ENCODE measurements at places on chromosomes 4 and X. TPM values are rescaled to one million over a fixed set of nuclear protein-coding genes. Genes with fewer than 3 reads are reported as not detected.

Gene GPR34
- 3.8 TPM for total RNA-seq

Gene HMX1
- 7.3 TPM for total RNA-seq

Gene CT45A5
- 6.2 TPM for total RNA-seq

Gene RTL5
- 25.6 TPM for total RNA-seq

Gene TEX13C
- total RNA-seq = 7.2 TPM

Gene CITED1
- total RNA-seq = 593 TPM

Gene MND1
- total RNA-seq = 8.3 TPM

Gene MAGEA2B
- 8.6 TPM for total RNA-seq

Gene GAB1
- 64.5 TPM for total RNA-seq

DNA sequence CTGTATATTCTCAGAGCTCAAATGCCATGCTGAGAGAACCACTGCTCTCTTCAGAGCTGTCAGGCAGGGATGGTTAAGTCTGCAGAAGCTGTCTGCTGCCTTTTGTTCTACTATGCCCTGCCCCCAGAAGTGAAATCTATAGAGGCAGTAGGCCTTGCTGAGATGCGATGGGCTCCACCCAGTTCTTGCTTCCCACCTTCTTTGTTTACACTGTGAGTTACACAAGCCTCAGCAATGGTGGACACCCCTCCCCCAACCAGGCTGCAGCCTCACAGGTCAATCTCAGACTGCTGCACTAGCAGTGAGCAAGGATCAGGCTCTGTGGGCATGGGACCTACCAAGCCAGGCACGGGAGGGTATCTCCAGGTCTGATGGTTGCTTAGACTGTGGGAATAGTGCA is 271.6 kb downstream of the CENPC start:
- DNase-seq = no peak

DNA sequence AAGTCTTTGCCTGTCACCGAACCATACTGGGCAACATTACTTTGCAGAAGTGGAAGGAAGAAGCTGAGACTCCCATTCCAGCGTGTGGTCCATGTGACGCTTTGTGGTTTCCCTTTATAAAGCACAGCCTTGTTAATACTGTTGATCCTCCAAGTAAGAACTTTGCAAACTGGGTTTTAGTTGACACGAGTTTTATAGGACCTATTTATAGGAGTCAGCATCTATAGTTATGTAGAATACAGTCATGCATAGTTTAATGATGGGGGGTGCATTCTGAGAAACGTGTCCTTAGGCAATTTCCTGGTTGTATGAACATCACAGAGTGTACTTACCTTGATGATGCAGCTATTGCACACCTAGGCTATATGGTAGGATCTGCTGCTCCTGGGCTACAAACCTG is 1879.4 kb upstream of the TENM3 start:
- no peak for DNase-seq

DNA sequence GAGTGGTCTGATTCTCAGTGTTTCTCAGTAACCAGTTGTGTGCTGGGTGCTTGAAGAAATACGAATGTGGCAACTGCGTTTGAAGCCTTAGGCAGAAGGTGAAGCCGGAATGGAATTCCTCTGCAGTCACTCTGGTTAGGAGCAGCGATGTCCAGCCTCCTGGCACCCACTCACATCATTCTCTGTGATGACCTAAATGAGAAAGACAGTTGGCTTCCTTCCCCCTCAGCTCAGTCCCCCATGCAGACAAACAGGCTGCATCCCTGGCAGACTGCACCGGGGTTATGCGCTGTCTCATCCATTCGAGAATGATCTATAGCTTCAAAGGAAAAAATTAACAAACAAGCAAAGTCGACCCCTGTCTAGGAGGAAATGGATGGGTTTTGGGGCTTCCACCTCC is 170.1 kb upstream of the SCML1 start:
- DNase-seq = peak; percentile 29

- DNase-seq = no peak
Measured at GRCh38 chrX:130321550-130321949, 18.2 kb upstream of the SLC25A14 start.

DNA sequence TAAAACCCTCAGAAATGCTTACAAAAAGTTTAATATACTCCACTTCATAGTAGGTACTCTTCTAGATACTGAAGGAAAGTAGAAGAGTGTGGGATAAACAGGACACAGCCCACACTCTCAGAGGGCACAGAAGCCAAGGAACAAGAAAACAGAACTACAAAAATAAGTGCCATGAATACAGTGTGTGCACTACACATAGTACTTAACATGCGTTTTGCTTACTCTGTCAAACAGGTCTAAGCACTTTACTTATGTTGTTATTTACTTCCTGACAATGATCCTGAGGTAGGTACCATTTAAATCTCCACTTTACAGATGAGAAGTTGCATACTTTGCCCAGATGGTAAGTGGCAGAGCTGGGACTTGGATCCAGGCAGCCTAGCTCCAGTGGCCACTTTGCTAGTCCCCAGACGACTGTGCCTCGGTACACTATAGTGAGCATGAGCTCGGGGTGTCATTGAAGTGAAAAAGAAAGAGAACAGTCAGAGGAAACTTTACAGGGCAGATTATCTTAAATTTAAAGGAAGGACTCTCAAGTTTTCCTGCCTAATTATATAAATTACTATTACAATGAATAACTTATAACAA is 120.3 kb downstream of the BANK1 start:
- no peak for DNase-seq

DNA sequence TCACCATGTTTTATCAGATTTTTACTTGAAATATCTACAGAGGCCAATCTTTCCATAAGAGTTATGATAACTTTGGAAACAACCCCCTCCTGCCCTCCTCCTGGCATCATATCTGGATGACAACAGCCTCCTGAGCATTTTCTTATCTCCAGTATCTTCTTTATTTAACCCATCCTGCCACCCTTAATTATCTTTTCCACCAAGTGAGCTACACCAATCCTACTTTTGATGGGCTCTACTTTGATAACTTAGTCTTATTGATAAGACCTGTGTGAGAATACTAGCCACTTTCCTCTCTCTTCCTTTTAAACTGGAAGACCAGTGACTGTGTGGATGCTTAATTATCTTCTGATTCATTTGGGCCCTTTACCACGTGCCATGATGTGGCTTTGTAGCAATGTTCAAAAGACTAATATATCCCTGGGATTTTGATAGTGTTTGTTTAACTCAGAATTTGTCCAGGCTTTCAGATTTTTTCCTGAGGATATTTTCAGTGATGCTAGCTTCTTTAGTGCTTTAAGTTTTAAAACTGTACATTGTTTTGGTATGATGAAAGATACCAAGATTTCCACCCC is 330.1 kb upstream of the GIMD1 start:
- no peak for DNase-seq

GRCh38 chr4:129335818-129336217 is 239.9 kb downstream of the C4orf33 start:
- DNase-seq = no peak

GRCh38 chrX:34909151-34909550 is 33.4 kb upstream of the FAM47B start:
- no peak for DNase-seq

DNA sequence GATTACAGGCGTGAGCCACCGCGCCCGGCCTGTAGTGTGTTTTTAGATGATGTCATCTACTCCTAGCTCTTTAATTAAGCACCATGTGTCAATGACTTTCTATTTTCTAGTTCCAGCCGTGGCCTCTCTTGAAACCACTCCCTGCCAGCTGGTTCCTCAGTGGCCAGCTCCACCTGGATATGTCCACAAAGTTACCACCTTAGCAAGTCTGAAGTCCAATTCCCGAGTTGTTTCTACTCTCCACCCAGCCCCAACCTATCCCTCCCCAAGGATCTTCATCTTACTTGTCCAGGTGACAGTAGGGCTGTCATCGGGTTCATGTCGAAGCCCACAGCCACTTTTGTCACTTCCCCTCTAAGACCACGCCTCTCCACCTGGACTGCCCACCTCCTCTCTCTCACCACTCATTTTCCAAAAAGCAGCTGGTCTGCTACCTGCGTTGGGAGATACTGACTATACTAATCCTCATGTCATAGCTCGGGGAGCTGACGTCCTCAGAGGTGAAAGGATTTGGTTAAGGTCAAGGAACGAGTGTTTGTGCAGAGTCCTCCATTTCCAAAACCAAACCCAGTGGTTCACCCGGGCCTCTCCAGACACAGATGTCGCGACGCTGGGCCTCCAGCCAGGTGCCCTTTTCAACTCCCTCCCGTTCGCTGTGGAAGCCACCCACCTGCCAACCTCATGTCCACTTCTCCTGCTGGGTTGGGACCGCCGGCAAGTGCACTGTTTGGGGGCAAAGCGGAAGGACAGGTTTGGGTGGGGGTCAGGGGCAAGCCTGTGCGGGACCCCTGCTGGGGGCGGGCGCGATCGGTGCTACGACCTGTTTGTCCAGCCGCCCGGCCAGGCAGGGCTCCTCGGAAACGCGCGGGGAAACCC is 704 bp downstream of the FAM3A start:
- DNase-seq = no peak

DNA sequence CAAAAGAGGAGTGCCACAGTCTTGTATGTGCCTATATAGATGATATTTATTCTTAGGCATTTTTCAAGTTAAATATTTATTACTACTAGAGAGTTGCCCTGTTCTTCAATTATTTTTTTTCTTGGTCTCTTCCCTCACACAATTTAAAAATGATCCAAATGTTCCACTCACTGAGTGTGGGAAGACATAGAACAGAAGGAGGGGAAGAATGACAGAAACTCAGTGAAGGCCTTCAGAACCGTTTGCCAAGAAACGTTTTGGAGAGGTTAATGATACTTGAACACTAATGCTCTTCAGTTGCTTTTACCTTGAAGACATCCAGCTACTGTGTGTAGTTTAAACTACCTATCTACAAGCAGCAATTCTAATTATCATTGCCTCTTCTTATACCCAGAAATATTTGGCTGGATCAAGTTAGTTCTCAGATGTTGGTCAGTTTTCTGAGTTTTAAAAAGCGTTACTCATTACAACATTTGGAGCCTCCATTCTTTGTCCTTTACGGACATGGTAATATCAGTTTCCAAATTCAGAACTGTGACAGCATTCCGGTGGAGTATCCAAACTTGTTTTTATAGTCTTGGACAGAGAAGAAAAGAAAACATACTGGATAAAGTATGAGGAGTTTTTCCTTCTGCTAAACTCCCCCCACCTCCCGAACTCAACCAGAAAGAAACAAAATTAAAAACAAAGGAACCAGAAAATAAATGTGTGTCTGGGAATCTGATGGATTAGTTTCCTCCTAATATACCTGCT is 389.7 kb downstream of the SPRY1 start:
- no peak for DNase-seq

DNA sequence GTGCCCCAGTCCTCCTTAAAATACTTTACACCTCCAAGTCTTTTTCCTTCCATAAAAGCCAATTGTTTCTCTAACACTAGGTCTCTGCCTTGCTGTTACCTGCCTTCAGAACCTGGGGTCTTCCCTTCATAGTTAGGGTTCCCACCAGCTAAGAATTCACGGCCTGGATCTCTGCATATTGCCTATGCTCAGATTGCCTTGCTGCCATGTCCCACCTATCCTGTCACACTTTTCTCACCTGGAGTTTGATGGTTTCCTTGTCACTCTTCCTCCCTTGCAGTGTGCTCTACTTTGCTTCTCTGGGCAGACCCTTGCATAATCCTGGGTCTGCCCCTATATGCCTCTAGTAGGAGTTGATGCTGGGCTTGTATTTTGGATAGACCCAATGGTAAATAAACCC is 36.6 kb upstream of the TMPRSS11E start:
- no peak for DNase-seq

- DNase-seq = no peak
Measured at GRCh38 chr4:152109531-152110509, 349.0 kb upstream of the GATB start.

DNA sequence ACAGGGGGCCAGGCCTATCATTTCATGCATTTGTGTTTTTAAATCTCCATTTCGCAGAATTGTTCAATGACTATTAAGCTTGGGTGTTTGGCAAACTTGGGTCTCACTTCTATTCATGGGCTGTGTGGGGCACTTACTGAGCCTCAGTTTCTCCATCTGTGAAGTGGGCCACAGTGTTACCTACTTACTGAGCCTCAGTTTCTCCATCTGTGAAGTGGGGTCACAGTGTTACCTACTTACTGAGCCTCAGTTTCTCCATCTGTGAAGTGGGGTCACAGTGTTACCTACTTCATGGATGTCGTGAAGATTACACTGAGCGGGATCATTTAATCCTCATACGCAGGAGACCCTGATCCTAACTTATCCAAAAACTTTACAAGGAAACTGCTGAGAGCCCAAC is 115.1 kb upstream of the STX18 start:
- DNase-seq = no peak

- DNase-seq = no peak
Measured at GRCh38 chr4:173464481-173464880, 65.5 kb downstream of the HAND2 start.

- no peak for DNase-seq
Measured at GRCh38 chr4:74230902-74231499, 73.1 kb downstream of the MTHFD2L start.

DNA sequence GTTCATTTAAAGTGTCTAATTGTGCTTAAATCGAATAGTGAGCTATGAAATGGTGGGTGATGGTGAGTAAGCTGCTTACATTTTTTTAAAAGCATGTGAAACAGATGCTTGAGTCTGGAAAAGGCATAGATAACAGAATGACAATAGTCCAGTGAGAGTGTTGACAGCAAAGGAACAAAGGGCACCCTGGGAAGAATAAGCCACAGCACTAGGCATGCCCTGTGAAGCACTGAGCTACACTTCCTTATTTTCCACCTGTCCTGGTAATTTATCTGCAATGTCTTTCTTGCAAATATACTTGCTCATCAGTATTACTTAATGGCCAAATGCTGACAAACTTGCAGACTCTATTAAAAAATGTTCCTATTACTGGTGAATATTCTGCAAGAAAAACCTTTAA is 168.7 kb downstream of the PRDM5 start:
- DNase-seq = no peak

GRCh38 chr4:53779025-53779424 is 187.7 kb upstream of the LNX1 start:
- no peak for DNase-seq

DNA sequence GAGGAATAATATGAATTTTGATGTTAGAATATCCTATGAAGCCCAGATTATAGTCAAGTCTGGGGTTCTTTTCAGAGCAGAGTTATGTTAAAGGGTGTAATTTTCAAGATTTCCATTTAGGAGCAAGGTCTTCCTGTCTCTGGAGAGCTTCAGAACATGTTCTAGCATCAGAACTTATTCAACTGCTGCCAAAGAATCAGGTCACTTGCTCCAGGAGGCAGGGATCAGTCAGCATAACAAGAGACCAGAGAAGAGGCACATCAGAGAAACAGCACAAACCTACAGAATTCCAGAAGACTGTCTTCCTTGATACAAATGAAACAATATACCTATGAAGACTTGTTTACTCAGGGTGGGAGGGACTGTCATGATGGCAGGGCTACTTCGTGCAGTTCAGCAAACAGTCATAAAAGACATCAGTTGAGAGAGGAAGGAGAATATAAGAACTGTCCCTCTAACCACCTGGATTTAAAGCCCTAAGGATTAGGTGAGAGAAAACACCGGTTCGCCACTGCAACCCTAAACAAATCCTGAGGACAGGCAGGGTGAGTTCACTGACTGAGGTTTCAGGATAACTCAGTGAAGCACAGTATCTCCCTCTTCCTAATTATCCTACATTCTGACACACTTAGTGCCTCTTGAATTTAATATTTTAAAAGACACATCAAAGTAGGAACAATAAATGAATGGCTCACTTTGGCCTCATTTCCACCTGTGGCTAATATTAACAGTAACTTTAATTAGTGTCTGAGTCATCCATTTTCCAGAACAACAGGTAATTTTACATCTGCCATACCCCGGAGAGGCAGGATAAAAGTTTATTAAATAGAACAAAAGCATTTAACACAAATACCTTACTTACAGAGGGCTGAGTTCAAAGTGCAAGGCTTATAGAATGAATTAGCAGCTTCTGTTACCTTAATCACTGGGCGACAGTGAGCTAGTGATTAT is 93.0 kb downstream of the HDAC8 start:
- no peak for DNase-seq

GRCh38 chr4:73070074-73070390 is 516 bp upstream of the COX18 start:
- no peak for DNase-seq
